ENCODE measurements at places on chromosomes 6 and 20.

DNA sequence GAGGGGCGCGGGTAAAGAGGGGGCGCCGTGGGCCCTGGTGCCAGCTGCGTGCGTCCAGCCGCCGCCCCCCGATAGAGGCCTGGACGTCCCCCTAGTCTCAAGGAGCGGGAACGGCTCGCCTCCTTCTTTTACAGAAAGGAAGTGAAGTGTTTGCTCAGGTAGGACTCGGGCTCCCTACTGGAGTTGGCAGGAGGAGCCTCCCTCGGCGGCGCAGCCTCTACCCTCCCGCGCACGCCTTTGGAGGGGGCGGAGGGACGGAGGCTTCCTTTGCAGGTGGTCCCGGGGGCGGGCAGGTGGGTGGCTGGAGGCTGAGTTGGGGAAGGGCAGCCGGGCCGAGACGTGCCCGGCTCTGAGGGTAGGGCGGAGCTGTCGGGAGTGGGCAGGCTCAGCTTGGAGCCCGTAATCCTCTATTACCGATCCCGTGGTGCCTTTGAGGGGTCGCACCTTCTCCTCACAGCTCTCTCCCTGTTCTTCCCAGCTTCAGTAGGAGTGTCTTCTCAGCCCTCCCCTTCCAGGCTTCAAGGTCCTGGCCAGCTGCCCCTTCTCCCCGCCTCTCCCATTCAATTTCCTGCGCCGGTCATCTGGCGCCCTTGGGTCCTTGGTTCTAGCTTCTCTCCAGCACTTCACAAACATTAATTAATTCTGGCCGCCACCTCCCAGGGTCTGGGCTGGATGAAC lies 728 bp downstream of the ITPR3 start:
- no peak for DNase-seq

- no peak for DNase-seq
Observed at GRCh38 chr6:38187325-38187724, 367.8 kb downstream of the ZFAND3 start.

DNA sequence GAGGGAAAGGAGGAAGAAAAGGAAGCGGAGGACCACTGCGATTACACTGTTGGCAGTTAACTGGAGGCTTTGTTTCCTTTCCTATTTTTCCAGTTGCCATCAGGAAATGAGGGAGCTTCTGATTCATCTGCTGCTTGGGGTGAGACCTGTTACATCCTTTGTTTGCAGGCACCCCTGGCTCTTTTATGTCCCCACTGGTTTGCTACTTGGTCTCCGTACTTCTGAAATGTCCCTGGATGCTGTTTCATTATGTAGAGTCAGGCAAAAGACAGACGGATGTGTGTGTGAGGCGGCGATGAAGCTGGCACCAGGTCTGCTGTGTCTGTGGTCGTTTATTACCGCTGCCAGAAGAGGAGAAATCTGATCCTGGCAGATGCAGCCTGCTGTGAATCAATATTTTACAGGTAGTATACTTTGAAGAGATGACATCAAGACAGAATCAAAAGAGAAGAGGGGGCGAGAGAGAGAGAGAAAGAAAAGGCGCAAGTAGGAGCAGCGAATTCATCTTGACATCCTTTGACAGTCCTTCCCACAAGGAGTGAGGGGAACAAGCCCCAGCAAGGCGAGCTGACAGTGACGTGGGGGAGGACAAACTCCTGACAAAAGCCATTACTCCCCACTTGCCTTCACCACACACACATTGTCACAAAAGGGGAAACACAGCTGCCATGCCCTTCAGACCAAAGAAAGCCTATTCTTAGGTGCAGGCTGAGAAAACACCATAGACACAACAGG lies 145.9 kb upstream of the FBXL4 start:
- DNase-seq, result no peak

- no peak for DNase-seq
Observed at GRCh38 chr20:40168981-40169620, 519.9 kb downstream of the MAFB start.

DNA sequence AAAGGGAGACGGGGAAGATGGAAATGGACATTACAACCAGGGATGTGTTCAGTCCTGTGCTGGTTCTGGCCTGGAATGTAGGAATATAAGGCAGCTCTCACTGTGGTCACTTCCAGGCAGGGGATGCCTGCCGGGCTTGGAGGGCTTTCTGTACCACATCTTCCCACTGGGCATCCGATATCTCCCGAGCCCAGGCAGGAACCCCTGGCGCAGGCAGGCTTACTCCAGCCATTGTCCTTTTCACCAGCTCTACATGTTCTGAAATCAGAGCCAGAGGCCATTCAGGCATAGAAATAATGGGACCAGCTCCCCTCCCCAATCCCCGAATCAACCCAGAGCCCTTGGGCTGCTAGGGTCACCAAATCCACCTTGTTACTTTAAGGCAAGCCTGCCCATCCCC lies 1.4 kb downstream of the MEA1 start:
- DNase-seq, result no peak

DNA sequence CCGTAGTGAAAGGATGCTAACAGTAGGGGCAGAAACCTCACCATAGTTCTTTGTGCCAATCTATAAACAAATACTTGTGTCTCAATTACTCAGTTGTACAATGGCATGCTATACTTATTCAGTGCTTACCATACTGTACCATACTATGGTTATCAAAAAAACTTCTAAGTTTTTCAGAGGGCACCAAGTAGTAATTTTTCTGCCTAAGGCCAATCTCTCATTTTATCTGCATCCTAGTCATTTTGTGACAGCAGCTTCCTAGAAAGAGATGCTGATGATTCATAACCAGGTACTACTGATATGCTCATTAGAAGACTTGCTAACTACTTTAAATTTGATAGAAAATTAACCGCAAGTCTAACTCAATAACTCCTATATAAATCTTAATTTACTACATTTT lies 42.9 kb downstream of the TMEM244 start:
- no peak for DNase-seq

GRCh38 chr20:38748861-38749149 lies 545 bp downstream of the ACTR5 start:
- DNase-seq, result peak; percentile 69
